AG04449 (cell line): ENCODE measurements at places on chromosomes 3 and 15.

DNA sequence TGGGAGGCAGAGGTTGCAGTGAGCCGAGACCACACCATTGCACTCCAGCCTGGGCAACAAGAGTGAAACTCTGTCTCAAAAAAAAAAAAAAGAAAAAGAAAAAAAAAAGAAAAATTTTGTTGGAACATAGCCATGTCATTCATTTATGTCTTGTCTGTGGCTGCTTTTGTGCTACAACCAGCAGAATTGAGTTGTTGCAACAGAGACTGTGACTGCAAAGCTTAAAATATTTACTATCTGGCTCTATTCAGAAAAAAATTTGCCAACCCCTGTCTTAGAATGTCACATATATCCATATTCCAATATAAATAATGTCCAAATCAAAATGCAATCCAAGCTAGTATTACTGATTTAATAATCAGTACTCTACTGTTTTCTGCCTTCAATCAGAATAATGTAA is 25.1 kb downstream of the CD80 start:
- no peak for DNase-seq

DNA sequence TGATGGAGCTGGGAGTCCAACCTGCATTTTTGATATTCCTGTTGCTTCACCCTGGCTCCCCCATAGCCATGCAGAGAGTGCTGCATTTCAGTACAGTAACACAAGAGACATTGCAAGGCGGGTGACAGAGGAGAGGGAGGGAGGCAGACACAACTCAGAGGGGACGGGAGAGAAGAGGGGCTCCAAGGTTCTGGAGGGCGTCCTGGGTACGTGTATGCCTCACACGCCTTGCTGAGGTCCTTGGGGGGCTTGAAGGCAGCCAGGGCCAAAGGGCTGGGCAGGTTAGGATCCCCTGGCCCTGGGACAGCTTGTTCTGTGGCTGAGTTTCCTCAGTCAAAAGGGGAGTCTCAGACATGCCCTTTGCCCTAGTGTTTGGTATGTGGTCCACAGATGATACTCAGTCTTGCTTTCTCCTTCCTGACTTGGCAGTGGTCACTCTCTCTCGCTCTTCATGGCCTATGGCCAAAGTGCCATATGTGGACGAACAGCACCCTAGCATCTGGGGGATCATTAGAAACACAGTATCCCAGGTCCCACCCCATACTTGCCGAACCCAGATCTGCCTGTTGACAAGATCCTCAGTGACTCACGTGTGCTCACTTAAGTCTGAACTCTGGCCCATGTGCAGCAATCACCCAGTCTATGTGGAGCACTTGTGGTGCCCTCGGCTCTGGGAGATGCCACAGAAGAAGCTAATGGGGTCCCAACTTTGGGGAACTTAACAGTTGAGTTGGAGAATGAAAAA is 52.9 kb downstream of the FGD5 start:
- no peak for DNase-seq

DNA sequence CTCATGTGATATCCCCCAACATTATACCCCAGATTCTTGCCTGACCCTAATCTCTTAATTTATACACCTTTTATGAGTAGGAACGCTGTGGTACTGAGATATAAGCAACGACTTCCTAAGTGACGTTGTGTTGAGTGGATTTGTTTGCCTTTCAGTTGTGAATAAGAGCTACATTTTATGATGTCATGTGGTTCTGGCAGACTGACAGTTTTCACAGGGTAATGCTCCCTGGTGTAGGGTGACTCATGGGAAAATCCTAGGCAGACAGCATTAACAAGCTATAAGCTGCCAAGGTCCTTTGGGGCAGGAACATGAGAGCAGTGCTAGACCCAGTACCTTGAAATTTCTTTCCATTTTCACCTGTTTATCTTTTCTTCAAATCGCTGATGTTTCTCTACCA is 11.2 kb downstream of the C3orf52 start:
- peak; percentile 98 for DNase-seq

GRCh38 chr3:194900854-194901522 is 215.3 kb downstream of the FAM43A start:
- DNase-seq, result no peak

DNA sequence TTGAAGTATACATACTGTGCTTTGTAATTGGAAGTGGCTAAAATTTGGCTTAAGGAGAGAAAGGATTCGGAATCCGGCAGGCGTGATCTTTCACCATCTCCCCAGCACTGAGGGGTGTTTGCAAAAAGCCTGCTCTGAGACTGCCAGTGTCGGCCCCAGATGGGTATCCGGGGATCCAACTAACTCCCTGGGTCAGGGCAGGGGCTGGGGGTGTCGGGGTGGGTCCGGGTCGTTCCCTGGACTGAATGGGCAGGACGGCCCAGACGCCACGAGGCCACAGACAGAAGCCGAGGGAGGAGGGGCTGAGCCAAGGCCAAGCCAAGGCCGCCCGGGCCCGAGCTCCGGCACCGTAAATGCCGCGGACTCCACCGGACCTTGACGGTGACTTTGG is 349 bp downstream of the PPIB start:
- no peak for DNase-seq

- DNase-seq, result peak; percentile 38
Observed at GRCh38 chr3:58260261-58260731, 22.7 kb downstream of the ABHD6 start.

GRCh38 chr3:13462822-13463221 is 17.3 kb upstream of the HDAC11 start:
- DNase-seq, result no peak

GRCh38 chr3:193313061-193313958 is 65.2 kb downstream of the ATP13A5 start:
- DNase-seq, result no peak
